ENCODE measurements at places on chromosomes 16 and 17. TPM values are rescaled to one million over a fixed set of nuclear protein-coding genes. Genes with fewer than 3 reads are reported as not detected.

DNA sequence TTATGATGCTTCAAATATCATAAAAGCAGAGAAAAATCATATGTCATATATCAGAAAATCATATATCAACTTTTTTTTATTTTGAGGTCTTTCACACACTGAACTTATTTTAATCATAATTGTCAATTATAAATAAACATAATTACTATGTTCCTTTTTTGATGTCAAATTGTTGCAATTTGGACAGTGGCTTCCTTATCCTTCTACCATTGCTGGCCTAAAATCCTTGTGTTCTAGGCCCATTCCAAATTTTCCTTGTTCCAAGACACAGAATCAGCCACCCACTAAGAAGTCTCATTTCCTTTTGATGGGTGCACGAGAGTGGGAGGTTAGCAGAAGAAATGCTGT lies 28.9 kb downstream of the G6PC1 start:
- DNase-seq: no peak

GRCh38 chr17:14510136-14510535 lies 209.3 kb downstream of the HS3ST3B1 start:
- DNase-seq: no peak

GRCh38 chr17:75743625-75744206 lies 21.3 kb downstream of the GALK1 start:
- no peak for DNase-seq

- no peak for DNase-seq
Observed at GRCh38 chr16:67346341-67346740, 19.7 kb downstream of the LRRC36 start.

DNA sequence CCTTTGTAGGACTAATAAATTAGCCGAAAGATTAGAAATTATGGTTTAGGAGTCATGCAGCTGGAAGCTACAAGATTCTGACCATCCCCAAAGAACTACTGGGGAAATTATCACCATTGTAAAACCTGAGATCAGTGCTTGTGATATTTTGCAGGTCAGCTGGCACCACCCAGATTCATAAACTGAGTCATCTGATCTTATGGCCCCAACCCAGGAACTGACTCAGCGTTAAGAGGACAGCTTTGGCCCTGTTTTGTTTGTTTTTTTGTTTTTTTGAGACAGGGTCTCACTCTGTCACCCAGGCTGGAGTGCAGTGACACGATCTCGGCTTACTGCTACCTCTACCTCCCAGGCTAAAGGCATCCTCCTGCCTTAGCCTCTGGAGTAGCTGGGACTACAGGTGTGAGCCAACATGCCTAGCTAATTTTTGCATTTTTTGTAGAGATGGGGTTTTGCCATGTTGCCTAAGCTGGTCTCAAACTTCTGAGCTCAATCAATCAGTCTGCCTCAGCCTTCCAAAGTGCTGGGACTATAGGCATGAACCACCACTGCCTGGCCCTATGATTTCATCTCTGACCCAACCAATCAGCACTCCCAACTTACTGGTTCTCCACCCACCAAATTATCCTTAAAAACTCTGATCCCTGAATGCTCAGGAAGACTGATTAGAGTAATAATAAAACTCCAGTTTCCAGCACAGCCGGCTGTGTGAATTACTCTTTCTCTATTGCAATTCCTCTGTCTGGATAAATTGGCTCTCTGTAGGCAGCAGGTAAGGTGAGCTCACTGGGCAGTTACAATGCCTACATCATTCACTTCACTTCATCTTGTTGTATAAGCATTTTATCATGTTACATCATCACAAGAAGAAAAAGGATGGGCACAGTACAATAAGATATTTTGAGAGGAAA lies 79.4 kb upstream of the KSR1 start:
- no peak for DNase-seq

- no peak for DNase-seq
Observed at GRCh38 chr16:84940670-84941551, 70.4 kb downstream of the ZDHHC7 start.

DNA sequence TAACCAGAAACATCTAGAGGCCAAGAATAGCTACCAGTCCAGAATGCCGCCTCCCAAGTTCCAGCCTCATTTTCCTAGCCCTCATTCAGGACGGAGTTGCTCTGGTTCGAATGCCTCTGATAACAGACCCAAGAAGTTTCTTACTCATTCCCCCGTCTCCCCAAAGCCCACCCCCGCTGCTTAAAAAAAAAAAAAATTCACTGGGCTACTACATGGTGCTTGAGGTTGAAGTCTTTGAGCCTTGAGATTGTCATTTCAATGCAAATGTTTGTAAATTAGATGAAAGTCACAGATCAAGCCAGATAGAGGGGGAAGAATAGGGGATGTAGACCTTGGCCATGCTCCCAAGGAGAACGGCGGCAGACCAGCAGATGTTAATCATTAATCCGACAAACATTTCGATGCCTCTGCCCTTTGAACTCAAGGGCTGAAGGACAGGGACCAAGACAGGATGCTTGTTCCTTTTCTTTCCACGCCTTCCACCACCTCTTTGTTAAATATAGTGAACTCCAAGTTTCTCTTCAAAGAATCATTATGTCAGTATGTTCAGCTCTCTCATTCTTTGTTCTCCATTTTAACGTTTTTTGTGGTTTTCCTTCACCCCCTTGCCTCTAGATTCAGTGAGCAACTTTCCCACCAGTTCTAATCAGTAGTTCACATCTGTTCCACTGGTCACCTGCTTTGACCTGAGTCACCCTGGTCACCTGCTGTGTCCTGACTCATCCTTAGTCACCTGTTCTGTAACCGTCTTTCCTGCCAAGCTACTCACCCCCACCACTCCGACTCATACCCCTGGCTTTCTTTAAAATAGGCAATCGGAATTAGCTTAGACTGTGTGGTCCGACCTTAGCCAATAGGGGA lies 190.3 kb downstream of the CPPED1 start:
- DNase-seq: no peak

DNA sequence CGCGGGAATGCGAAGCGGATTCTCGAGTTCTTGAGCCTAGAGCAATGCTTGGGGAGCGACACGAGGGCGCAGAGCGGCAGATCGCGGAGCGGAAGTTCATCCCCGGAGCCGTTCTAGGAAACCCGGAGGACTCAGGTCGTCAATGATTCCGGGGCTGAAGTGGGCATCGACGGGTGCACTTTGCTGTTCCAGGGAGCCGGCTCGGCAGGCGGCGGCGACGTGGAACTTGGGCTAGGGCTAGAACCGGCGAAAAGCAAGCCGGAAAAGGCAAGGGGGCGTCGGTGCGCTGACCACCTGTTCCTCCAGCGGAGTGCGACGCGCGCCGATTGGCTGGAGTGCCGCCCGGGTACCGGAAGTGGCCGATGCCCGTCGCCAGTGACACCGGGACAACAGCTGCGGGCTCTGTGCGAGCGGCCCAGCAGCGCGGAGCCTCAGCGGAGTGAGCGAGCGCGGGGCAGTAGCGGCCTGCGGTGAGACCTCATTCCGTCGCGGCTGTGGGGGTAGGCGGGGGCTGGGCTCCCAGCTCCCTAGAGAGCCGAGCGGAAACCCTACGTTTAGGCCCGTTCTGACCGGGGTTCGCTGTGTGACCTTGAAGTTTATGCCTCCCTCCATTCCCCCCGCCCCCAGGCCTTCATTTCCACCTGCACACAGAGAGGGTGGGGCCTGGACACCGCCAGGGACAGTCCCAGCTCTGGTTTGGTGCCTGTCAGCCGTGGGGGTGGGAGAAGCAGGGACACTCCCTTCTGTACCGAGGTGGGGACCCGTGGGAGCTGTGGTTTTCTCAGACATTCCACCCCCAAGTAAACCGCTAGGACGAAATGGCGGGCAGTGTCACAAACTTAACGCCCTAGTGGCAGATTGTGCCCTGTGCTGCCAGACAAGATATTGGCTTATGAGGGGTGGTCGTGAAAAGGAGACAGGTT lies at the start of gene ZFP3:
TSS of gene ZFP3 (plus strand) at position 362 of the 923 bp plus-strand sequence. CDS start 13,038 bp downstream, outside the sequence.
- DNase-seq: no peak

GRCh38 chr16:17159617-17160016 lies 311.1 kb downstream of the XYLT1 start:
- DNase-seq: no peak

The CTRB2 gene
- total RNA-seq: not detected

The PLEKHH3 gene
- total RNA-seq: 44.9 TPM

The CDRT4 gene
- 4.2 TPM for total RNA-seq

The ERI2 gene
- total RNA-seq: 6.4 TPM

The C1QTNF8 gene
- total RNA-seq: not detected

The PIGW gene
- total RNA-seq: 3.2 TPM

The ADAP2 gene
- 14.0 TPM for total RNA-seq

The SARM1 gene
- total RNA-seq: 10.1 TPM
